ENCODE measurements at places on chromosomes 16 and 17. TPM values are rescaled to one million over a fixed set of nuclear protein-coding genes. Genes with fewer than 3 reads are reported as not detected.
A peak's percentile ranks its signal among the peaks of the same experiment; 100 is the strongest.

DNA sequence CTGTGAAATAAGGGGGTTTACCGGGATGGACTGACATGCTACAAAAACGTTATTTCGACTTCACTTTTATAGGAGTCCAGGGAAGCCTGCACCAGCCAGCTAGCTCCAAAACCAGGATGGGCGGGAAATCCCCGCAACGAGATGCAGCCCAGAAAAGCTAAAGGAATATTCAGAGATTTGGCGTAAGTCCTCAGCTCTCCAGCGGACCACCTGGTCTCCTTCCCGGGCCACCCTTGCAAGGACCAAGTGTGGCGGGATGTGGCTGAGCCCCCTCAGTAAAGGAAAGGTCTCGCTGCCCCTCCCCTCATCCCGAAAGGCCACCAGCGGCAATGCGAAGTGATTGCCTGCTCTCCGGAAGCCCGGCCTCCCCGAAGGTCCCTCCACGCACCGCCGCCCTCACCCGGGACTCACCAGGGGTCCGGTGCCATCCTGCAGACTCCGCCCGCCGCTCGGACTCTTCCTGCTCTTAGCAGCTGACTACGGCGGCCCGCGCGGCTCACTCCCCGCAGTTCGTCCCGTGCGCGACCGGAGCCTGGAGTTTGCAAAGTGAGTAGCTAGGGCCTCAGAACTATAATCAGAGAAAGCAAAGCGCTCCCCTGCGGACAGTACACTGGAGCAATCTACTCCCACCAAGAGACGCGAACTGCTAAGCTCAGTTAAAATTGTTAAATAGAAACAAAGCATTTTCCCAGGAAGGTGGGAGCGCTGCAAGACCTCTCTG, at the start of gene STX8:
STX8 (minus strand) TSS at position 440 of the 721 bp plus-strand sequence; CDS start at position 428, 12 bp downstream.
- H3K27me3 ChIP-seq = no peaks in the 10 kb centered on the region
- peak within 1 kb of the TSS; percentile 66 for H3K27ac ChIP-seq
- H3K4me1 ChIP-seq = 0 out of 2 replicates have a peak, but pooled peaks cover 4% of the 10 kb centered on the region
- H3K36me3 ChIP-seq = no peaks in the 10 kb centered on the region
- peak; percentile 82 for DNase-seq

- no peaks in the 10 kb centered on the region for H3K36me3 ChIP-seq
- no peaks in the 10 kb centered on the region for H3K4me1 ChIP-seq
- H3K27ac ChIP-seq = no peak overlapping the region
- no peak overlapping the region for H3K4me3 ChIP-seq
Observed at GRCh38 chr17:45848868-45849535, 4.3 kb downstream of the SPPL2C start.

GRCh38 chr16:54422159-54422558, 135.6 kb upstream of the IRX3 start:
- H3K27me3 ChIP-seq = no peaks in the 10 kb centered on the region
- H3K4me1 ChIP-seq = peaks cover 20% of the 10 kb centered on the region
- DNase-seq = no peak
- no peak overlapping the region for H3K27ac ChIP-seq

The MYH8 gene
- total RNA-seq = not detected

DNA sequence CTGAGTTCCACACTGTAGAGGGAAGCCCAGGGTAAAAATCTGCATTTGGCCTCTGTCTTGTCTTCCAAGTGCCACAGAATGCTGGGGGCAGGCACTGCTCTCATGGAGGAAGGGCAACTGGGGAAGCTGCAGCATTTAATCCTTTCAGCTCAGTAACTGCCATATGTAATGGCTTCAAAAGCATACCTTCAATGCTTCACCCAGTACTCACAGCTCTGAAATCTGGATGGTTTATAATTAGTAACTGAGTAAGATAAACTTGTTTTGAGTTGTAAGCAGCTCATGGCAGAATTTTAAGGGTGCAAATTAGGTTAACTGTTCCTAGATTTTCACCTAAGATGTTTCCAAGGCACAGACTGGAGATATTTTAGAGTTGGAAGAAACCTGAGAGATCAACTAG, 24.5 kb downstream of the PMP22 start:
- H3K4me1 ChIP-seq = peaks cover 20% of the 10 kb centered on the region
- H3K4me3 ChIP-seq = no peak overlapping the region
- DNase-seq = no peak
- no peaks in the 10 kb centered on the region for H3K27me3 ChIP-seq
- no peak overlapping the region for H3K27ac ChIP-seq
- H3K36me3 ChIP-seq = no peaks in the 10 kb centered on the region
